Stromal cell of bone marrow (primary cell): ENCODE measurements at places on chromosomes 3 and 15.

DNA sequence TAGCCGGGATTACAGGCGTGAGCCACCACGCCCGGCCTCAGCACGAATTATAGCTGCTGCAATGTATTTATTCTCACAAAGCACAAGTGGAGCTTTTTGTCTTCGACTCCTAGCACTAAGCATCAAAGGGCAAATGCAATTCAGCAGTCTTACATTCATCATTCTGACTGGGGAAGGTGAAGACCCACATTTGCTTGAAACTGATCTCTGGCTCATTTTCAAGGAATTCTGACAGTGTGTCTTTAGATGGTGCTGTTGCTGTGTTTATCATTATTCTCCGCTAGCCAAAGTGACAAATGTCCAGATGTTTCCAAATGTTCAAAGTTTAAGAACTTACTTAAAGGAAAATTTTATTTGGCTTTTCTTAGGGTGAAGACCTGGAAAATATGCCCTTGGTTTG is 55.9 kb downstream of the SGO1 start:
- DNase-seq: no peak

DNA sequence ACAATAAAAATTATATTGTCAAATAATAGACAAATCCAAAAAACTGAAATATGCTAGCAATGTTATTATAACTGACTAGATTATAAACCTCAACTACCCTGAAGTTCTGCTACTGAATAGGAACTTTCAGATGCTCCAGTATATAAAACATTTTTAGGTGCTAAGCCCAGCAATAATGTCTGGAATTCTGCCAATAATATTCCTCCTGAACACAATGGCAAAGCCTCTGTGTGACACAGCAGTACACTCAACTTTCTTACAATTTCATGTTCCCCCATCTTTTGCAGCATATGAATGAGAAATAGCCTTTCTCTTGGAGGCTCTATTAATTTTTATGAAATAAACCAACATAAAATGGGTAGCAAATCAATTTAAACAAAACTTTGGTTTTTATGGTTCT is 29.5 kb downstream of the ATOSA start:
- no peak for DNase-seq

- DNase-seq: no peak
Measured at GRCh38 chr3:49972656-49973055, 32.7 kb downstream of the RBM6 start.

DNA sequence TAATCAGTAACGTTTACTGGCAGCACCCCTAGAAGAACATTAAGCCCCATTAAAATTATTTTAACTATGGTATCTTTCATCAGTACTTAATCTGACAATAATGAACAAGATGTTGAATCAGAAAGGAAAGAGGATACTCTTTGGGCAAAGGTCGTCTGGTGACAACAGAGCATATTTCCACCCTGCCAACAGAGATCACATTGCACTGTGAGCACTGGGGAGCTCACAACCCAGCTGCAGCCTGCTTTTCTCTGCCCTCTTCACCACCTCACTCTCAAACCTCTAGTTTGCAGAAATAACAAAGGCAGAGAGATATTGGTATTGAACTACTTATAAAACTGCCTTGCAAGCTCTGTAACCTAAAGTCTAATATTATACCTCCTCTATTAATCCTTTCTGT is 130.0 kb downstream of the FBN1 start:
- no peak for DNase-seq

- DNase-seq: peak; percentile 37
Measured at GRCh38 chr3:127172781-127173515, 20.0 kb upstream of the PRR23E start.

DNA sequence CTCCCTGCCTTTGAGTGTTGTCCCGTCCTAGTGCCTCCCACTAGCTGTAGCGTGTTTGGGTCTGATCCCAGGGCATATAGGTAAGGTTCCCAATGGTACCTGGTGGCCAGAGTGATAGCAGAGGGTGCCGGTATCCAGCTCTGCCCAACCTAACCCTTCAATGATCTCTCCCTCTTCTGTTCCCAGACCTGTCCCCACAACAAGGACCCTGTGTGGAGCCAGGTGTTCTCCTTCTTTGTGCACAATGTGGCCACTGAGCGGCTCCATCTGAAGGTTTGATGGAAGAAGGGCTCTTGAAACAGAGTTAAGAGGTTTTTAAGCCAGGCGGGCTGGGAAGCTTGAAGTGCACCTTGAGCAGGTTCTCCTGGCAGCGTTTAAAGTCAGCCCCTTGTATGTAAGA is 35.5 kb downstream of the ESYT3 start:
- no peak for DNase-seq

GRCh38 chr15:63892794-63893441 is 59.2 kb upstream of the HERC1 start:
- no peak for DNase-seq

DNA sequence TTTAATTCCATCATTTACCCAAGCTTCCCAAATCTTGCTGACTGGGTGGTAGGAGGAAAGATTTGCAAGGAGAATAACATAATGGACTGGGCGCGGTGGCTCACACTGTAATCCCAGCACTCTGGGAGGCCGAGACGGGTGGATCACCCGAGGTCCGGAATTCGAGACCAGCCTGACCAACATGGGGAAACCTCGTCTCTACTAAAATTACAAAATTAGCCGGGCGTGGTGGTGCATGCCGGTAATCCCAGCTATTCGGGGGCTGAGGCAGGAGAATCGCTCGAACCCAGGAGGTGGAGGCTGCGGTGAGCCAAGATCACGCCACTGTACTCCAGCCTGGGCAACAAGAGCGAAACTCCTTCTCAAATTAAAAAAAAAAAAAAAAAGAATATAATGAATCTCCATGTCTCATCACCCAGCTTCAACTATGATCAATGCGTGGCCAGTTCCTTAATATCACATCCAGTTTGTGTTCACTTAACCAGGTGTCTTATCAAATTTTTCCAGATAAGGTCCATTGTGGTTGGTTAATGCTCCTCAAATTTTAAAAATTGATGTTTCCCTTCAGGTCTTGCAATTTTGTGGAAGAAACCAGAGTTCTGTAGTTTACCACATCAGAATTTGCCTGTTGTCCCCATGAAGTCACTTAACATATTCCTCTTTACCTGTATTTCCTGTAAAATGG is 1.3 kb upstream of the ABCF3 start:
- no peak for DNase-seq
